Uterus (tissue), 4 donors: ENCODE measurements at places on chromosomes 1 and 21.
A peak's percentile ranks its signal among the peaks of the same experiment; 100 is the strongest.

DNA sequence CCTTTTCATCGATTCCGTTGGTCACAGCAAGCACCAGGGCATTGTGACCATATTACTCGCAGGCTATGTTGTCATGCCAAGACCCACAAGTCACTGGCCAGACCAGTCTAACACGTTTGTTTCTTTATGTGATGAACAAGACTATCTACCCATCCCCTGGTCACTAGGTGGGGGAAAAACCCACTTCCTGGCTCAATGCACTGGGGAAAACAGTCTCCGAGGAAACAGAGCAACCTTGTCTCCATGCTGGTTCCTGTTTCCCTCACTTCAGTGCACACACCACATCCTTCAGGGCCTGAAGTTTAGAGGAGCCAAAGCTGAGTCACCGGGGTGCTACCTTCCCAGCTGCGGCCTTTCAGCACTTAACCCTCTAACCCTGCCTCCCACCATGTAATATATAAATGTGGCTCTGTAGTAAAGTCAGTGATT, 20.9 kb downstream of the ERICH3 start:
- DNase-seq = peak; percentile 78

GRCh38 chr1:184753608-184754475, 816 bp downstream of the EDEM3 start:
- no peak for DNase-seq

DNA sequence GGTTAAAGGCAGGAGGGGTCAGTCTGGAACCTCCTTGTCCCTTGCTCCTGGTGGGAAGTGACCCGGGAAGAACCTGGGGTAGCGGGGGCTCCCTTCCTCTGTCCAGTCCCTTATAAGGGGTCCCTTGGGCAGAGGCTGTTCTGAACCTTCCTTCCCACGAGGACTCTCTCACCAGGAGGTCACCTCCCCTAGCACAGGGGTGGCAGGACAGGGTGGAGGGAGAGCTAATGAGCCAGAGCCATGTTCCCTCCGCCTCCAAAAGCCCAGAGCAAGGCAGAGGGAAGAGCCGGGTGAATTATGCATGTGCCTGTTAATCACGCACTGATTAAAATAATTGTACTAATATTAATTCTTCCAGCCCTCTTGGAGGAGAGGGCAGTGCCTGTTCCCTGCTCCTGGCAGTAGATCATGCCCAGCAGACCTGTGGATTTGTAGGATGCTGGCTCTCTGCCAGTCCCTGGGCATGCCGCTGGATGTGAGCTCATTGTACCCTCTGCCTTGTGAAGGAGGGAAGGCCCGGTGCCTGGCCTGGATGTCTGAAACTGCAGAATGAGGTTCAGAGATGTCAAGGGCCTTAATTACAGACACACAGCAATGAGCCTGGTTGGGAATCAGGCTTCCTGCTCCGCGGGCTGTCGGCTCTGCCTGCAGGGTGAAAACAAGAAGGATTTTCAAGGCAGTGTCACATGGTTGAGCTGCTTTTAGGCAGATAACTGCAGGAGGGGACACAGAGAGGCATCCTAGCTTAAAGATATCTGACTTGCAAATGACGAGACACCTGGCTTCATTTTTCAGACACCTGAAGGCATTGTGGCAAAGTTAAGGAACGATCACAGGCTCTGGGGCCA, 68.2 kb downstream of the IGSF21 start:
- DNase-seq = no peak

- no peak for DNase-seq
These were observed 135.9 kb downstream of the FGGY start for GRCh38 chr1:59432531-59433439.

GRCh38 chr1:89274411-89274857, 1.8 kb upstream of the GBP5 start:
- no peak for DNase-seq

DNA sequence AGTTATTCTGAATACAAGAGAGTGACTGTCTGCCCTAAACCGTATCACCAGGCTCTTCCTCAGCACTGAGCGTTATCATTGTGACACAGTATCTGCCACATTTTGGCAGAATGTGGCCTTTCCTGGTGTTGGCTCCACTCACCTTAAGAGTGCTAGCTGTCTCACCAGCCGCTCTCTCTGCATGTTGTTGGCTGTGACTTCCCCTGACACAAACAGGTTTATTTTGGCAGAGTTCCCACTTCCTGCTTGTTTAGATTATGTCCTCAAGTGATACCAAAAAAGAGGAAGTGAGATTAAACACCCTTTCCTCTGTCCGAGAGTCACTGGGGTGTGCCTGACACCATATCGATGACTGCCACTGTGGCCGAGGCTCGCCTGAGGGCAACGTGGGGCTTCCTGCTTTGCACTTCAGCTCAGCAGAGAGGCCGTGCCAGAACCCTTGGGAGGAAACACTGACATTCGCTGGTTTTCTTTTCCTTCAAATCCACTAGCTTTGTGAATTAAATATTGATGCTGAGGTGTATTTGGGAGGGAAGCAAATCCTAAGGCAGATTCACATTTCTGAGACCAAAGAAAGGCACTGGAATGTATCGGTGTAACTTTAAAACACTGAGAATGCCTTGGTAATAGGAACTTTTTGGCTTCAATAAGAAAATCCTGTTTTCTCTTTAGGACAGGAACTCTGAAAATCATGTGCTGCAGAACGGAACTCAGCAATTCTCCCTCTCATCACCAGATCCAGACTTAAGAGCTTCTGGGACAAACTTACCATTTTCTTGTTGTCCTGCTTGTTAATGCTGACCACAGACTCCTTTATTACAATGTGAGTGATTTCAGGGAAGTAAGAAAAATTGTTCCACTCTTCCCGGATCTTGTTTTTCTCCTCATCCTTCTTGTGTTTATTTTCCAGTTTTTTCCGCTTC, 102.1 kb downstream of the JAK1 start:
- DNase-seq = no peak

- no peak for DNase-seq
These were observed 166.3 kb downstream of the TBX15 start for GRCh38 chr1:118821801-118822200.

GRCh38 chr1:28314547-28314941, 14.3 kb upstream of the MED18 start:
- no peak for DNase-seq

DNA sequence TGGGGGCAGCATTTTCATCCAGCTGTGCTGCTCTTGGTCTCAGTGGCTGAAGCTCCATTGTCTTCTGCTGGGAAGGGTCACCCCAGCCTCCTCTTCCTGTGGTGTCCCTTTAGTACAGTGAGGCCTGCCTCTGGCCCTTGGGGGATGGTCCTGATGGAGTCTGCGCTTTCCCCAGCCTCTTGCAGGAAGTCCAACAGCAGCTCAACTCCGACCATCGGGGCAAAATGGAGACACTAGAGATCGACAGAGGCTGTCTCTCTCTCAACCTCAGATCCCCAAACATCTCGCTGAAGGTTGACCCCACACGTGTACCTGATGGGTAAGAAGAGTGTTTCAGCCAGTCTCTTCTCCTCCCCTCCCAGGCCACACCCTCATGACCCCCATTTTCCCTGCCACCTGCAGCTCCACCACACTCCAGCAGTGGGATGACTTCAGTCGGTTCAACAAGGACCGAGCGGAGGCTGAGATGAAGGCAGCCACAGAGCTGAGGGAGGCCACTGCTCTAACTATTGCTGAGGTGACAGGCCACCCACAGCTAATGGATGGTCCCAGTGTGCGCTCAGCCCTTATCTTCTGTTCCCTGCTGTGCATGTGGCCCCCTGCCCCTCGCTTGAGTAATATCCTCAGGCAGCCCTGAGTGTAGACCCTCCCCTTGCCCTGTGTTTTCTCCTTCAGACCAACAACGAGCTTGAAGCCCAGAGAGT, 2.0 kb upstream of the ADPRS start:
- no peak for DNase-seq

DNA sequence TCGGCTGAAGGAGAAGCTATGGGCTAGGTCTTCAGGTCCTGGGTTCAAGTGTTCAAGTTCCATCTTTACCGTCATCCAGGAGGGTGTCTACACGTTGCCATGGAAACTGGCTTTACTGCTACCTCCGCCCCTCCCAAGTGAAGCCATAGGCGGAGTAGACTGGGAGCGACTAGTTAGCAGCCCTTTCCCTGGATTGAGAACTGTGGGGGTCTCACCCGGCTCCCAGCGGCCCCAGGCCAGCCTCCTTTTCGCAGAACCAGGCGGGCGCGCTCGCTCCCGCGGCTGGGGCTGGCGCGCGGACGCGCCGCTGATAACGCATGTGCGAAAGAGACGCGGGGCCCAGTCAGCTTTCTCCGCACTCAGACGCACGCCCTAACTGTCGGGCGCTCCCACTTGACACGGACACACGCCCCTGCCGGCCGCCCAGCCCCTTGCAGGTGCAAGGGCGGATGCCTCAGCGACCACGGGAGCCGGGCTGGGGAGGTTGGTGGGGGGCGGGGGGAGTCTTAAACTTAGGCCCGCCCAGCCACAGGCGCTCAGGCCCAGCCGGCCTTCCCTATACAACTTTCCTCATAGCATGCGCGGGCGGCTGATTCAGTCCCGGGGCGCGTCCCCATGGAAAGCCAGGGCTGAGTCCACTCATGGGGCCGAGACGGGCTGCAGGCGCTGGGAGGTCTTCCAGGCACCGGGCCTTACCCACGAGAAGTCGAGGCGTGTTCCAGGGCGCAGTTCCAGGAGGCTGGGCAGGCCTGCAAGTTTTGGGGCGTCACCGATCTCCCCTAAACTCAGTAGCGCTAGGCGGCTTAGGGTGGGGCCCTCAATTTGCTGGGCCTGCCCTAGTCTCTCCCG, 7.4 kb downstream of the EFNA4 start:
- DNase-seq = peak; percentile 78

- no peak for DNase-seq
These were observed 4.9 kb upstream of the OTUD3 start for GRCh38 chr1:19877181-19877750.

- DNase-seq = no peak
These were observed 27.2 kb upstream of the TDRD10 start for GRCh38 chr1:154474802-154475201.
